Prostate gland (tissue), 2 donors: ENCODE measurements at places on chromosomes 13 and 19.

GRCh38 chr13:78997902-78998629 is 339.1 kb upstream of the OBI1 start:
- DNase-seq: no peak

- no peak for DNase-seq
Measured at GRCh38 chr19:39246951-39247669, 1.5 kb downstream of the IFNL4 start.

- no peak for DNase-seq
Measured at GRCh38 chr19:51572908-51573307, 1.8 kb downstream of the ZNF175 start.

DNA sequence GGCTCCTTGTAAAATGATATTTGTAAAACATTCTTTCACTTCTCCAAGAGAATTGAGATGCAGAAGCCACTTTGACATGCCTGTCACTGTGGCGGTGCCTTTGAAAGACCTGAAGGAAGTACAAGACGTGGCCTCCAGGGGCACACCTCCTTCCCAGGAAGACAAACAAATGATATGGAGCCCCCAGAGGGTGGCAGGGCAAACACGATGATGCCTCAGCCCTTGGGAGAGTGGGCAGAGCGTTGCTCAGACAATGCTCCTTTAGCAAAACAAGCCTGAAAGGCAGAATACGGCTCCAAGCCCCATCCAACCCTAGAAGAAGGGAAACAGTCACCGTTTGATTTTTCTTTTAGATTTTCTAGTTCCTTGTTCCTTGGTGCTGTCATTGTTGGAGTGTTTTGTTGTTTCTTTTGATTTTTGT is 9.2 kb upstream of the ATP12A start:
- no peak for DNase-seq

GRCh38 chr13:101451641-101452040 is 834 bp upstream of the ITGBL1 start:
- DNase-seq: no peak

- no peak for DNase-seq
Measured at GRCh38 chr13:79501538-79502232, 20.7 kb downstream of the NDFIP2 start.

GRCh38 chr13:32829269-32829668 is 187.0 kb upstream of the KL start:
- no peak for DNase-seq

DNA sequence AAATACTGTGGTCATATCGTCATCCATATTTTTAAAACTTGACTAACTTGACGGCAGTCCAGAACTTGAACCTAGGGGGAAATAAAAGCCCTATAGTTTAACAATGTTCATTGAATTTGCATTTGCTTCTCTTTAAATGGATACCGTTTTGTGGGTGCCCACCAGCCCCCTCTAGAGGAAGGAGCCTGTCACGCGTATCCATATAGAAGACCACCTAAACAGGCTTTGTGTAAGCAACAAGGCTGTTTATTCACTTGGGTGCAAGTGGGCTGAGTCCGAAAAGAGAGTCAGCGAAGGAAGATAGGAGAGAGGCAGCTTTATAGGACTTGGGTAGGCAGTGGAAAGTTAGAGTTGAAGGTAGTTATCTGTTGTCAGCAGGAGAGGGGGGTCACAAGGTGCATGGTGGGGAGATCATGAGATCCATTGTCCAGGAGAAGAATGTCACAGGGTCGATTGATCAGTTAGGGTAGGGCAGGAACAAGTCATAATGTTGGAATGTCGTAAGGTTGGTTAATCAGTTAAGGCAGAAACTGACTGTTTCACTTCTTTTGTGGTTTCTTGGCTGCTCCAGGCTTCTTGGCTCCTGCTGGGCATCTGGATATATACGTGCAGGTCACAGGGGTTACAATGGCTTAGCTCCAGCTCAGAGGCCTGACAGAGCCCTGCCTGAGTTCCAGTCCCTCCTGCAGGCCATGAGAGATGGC is 42.5 kb upstream of the ANKRD10 start:
- no peak for DNase-seq
